ENCODE measurements at places on chromosomes 12 and 14. TPM values are rescaled to one million over a fixed set of nuclear protein-coding genes. Genes with fewer than 3 reads are reported as not detected.
A peak's percentile ranks its signal among the peaks of the same experiment; 100 is the strongest.

The NANOG gene
- total RNA-seq: not detected

- no peak for DNase-seq
Measured at GRCh38 chr12:53328043-53328435, 6.6 kb upstream of the AAAS start.

The DLGAP5 gene
- 0.35 TPM for total RNA-seq

GRCh38 chr12:106179086-106179485, 40.3 kb upstream of the NUAK1 start:
- DNase-seq: peak; percentile 34

- DNase-seq: no peak
Measured at GRCh38 chr14:94474581-94475031, 1.4 kb downstream of the SERPINA9 start.

GRCh38 chr12:49108958-49109404, 1.7 kb downstream of the LMBR1L start:
- DNase-seq: peak; percentile 54

The ARMH4 gene
- 8.4 TPM for total RNA-seq

The TAS2R31 gene
- total RNA-seq: 0.67 TPM

- no peak for DNase-seq
Measured at GRCh38 chr12:28248555-28249145, 58.4 kb downstream of the CCDC91 start.

DNA sequence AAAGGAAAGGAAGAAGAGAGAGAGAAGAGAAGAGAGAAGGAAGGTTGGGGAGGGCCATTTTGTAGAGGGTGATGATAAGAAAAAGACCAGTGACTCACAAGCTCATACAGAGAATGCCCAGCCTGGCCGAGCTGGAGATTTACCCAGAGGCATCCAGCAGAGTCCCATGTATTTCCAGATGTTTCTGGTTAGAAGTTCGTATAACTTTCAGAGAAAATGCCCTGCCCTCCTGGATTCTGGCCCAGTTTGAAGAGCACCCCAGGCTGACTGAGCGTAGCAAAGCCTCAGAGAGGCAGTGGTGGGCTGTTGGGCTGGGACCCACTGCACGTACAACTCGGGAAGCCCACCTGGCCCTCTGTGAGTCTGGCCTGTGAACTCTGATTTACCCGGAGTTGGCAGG, 221.8 kb downstream of the SLC41A2 start:
- DNase-seq: no peak
